ENCODE measurements at places on chromosomes 4 and X.

DNA sequence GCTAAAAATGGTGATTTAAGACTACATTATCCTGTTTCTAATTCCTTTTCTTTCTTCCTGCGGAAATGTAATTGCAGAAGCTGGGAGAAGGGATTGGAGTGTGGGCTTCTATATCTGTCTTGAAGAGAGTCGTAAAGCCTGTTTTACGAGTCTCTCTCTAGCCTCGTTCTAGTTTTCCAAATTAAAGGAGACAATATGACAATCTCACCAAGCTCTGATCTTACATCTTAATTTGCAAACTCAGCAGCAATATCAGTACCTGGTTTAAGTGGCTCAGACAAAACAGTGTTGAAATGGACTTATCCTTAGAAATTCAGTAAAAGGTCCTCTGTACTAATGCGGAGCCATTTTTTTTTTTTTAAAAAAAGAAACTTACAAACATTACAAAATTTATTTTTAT lies 349.5 kb upstream of the HAND2 start:
- no peak for DNase-seq

- no peak for DNase-seq
Observed at GRCh38 chr4:38371391-38371851, 292.6 kb upstream of the KLF3 start.

GRCh38 chrX:23993012-23993633 lies 33.9 kb downstream of the KLHL15 start:
- no peak for DNase-seq

DNA sequence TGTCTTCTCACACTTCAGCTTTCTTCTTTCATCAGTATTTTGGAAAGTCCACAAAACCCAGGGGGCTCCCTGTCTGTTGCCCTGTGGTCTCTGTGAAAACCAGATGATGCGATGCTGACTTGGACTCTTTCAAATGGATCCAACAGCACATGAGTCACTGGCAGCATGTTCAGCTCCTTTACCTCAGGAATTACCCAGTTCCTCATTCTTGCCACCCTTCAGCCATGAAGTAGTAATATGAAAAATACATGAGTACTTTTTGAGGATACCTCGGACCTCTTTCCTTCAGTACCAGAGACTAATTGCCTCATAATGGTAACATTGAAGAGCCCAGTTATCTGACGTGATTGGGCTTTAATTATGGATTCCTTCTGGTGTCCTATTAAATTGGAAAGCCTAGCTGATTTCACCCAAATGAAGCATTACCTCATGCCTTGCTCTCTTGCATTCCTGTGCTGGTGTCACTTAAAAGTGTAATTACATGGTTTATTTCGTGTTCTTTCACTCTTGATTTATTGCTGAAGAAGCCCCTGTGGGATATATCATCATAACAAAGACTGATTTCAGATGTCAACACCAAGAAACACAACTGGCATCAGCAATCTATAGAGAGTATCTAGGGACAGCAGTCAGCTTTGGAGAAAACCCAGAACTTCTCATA lies 63.4 kb downstream of the NFKB1 start:
- DNase-seq = peak; percentile 55

GRCh38 chrX:65726715-65727114 lies 59.3 kb downstream of the MSN start:
- no peak for DNase-seq

DNA sequence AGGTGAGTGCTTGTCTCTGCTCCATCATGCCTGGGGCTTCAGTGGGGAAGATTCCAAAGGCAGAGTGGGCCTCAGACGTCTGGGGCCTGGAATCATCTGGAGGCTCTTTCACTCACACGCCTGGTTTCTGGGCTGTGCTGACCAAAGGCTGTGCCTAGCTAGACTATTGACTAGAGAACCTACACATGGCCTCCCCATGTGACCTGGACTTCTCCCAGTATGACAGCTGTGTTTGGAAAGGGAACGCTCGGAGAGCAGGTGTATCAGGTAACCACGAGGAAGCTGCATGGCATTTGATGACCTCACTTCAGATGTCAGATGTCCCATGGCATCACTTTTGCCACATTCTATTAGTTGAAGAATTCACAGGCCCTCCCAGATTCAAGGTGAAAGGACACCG lies 51.0 kb downstream of the ADGRL3 start:
- DNase-seq = no peak

- DNase-seq = no peak
Observed at GRCh38 chrX:112641449-112641848, 38.3 kb downstream of the LHFPL1 start.

DNA sequence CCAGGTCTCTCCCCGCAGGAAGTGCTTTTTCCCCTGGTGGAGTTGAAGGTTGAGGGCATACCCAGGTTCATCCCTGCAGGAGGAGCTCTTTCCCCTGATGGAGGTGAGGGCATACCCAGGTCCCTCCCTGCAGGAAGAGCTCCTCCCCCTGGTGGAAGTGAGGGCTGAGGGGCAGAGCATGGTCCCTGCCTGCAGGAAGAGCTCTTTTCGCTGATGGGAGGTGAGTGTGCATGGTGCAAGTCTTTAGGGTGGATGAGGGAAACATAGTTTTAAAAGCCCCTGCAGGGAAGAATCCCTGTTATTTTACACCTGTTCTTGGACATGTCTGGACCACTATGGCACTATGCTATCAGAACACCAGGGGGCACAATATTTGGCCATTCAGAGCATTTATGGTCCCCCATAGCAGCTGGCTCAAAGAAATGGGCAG lies 43.7 kb upstream of the PUDP start:
- DNase-seq = no peak

- no peak for DNase-seq
Observed at GRCh38 chr4:29081234-29081955, 1638.8 kb upstream of the PCDH7 start.

GRCh38 chr4:26717332-26717731 lies 133.4 kb downstream of the TBC1D19 start:
- DNase-seq = no peak

- peak; percentile 40 for DNase-seq
Observed at GRCh38 chr4:1008840-1009541, 2.4 kb upstream of the FGFRL1 start.

GRCh38 chrX:109732017-109732801 lies 848 bp downstream of the ACSL4 start:
- peak; percentile 30 for DNase-seq
